ENCODE measurements at places on chromosomes 7 and 10.
A peak's percentile ranks its signal among the peaks of the same experiment; 100 is the strongest.

DNA sequence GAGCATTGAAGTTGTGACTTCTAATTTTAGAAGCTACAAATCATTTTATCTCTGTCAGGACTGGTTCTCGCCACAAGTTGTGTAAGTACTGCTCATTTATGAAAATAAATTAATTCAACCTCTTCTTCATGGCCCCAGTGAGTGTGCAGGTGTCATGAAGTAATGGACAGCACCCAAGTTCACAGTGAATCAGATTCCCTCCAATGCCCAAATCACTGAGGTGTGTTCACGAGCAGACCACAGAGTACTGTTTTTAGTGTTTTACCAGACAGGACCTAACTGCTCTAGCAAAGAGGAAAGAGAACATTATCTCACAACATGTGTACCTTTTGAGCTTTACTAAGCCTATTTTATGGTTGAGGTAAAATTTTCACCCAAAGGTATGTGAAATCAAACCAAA, 980.0 kb downstream of the CNTNAP2 start:
- DNase-seq: no peak

GRCh38 chr10:48184224-48184623, 90.3 kb downstream of the FRMPD2 start:
- DNase-seq: no peak

DNA sequence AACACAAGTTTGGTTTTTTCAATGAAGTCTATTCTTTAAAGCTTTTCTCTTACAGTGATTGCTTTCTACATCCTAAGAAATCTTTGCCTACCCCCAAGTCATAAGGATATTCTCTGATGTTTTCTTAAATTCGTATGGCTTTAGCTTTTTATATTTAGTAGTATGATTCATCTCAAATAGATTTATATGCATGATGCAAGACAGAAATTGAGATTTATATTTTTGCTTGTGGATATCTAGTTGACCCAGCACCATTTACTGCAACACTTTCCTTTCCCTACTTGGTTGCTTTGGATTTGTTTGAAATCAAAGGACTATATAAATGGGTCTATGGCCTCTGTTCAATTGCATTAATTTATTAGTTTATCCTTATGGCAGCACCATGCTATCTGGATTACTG, 113.9 kb downstream of the ZNF438 start:
- DNase-seq: no peak

GRCh38 chr10:5614155-5614721, 52.2 kb downstream of the ASB13 start:
- DNase-seq: no peak

DNA sequence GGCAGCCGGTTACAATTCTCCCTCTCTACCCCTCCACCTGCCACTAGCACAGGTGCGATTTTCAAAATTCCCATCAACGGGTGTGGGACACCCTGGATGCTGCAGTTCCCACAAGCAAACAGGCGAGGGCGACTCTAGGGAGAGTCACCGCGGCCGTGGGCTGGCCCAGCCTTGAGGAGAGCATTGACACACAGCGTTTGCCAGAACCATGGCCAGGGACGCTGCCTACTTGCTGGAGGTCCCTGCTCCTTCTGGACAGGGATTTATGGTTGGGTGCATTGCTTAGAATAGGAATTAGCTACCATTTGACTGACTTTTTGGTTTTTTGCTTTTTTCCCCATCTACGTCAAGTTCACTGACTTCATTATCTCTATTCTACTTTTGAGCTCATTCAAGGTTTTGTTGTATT, 19.0 kb upstream of the CLDN4 start:
- peak; percentile 55 for DNase-seq
